Hematopoietic multipotent progenitor cell treated with erythropoietin and hydrocortisone succinate and interleukin-3 and kit ligand, for 4 days (in vitro differentiated cells): ENCODE measurements at places on chromosomes 6 and 20.

GRCh38 chr6:149586149-149586548 is 20.0 kb downstream of the GINM1 start:
- DNase-seq = no peak

GRCh38 chr20:59120491-59120890 is 43.1 kb upstream of the ZNF831 start:
- peak; percentile 61 for DNase-seq

DNA sequence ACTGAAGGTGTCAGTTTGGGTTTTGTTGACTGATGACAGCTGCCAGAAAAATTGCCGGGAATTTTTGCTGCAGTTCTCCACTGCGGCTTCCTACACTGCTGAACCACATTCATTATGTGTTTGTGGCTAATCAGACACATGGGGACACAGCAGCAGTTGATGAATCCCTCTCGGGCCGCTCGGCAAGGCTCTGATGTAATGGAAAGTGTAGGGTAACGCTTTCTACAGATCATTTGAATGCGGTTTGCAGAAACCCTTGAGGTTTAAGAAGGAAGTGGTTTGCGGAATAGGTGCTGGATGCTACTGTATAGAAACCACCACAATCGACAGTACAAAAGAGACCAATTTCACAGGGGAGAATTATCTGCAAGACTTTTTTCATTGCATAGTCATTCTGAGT is 138.7 kb upstream of the SASH1 start:
- peak; percentile 90 for DNase-seq

GRCh38 chr6:126335210-126335609 is 4.7 kb upstream of the CENPW start:
- no peak for DNase-seq

DNA sequence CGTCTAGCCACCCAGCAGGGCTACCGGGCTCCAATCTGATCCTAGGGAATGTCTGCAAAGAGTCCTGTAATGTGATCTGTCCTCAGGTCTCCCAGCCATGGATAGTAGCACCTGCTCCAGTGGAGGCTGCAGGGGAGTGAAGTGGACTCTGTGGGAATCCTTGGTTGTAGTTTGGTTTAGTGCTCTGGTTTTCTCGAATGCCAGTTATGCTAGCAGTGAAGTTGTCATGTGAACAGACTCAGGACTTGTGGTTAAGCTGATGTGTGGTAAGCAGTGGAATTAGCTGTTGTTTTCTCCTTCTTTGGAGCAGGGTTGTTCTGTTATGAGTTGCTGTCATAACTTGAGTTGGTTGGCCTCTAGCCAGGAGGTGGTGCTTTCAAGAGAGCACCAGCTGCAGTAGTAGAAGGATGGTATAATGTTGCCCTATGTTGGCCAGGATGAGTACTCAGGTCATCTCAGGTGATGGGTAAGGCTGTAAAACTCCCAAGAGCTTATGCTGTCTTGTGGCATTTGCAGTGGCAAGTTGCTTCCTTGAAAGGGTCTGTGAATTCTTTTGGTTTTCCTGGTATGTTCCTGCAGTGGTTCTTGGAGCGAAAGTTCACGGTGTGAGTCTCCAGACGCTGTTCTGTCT is 390.2 kb downstream of the UTRN start:
- peak; percentile 79 for DNase-seq

- no peak for DNase-seq
Measured at GRCh38 chr20:40896814-40897700, 131.6 kb upstream of the TOP1 start.
